ENCODE measurements at places on chromosomes 13 and 19. TPM values are rescaled to one million over a fixed set of nuclear protein-coding genes. Genes with fewer than 3 reads are reported as not detected.

DNA sequence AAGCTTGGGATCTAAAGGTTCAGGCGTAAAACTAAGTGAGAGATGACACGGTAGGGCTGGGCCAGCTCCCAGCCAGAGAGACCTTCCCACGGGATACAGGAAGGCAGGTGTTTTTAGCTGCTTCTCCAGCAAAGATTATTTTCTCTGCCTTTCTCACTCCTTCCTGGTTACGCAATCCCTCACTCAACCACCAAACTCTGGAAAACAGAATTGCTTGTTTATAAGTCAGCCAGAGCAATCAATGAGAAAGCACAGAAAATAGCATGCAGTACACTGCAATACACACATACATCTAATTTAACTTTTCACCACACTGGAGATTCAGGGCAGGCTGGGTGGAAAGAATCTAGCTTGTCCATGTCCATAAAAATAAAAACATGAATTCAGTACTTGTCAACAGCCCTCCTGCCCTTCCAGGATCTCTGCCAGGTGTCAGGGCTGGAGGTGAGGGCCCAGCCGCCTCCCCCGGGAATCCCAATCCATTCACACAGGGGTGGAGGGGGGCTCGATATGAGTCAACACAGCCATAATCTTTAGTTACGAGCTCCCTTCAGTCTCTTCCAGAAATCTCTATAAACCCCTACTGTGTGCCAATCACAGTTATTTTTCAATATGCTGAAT, 12.2 kb downstream of the RHPN2 start:
- DNase-seq, result peak; percentile 28

GRCh38 chr19:14686411-14686810, 3.4 kb upstream of the ZNF333 start:
- peak; percentile 4 for DNase-seq

- DNase-seq, result no peak
Measured at GRCh38 chr19:58474997-58475713, 997 bp upstream of the ZNF446 start.

TYROBP gene
- not detected for total RNA-seq

MAU2 gene
- 24.8 TPM for total RNA-seq
